ENCODE measurements at places on chromosomes 7 and 10. TPM values are rescaled to one million over a fixed set of nuclear protein-coding genes. Genes with fewer than 3 reads are reported as not detected.

DNA sequence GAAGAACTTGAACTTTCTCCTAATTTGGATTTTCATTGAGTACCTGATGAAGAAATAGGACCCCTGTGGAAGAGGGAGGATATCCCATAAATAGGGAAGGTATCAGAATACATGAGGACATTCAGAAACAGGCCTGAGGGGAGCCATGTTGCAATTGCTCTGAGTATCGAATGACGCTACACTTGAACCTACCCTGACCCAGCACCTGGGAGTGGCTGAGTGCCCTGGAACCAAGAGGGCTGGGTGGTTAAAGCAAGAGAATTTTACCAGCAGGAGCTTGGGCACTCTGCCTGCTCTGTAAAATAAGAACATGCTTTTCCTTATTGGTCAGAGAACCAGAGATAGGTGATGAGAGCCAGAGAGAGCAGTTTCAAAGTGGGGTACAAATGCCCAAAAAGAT lies 7.2 kb downstream of the NEUROD6 start:
- DNase-seq = no peak

- no peak for DNase-seq
These were observed 11.0 kb upstream of the PDCD4 start for GRCh38 chr10:110860576-110861241.

DNA sequence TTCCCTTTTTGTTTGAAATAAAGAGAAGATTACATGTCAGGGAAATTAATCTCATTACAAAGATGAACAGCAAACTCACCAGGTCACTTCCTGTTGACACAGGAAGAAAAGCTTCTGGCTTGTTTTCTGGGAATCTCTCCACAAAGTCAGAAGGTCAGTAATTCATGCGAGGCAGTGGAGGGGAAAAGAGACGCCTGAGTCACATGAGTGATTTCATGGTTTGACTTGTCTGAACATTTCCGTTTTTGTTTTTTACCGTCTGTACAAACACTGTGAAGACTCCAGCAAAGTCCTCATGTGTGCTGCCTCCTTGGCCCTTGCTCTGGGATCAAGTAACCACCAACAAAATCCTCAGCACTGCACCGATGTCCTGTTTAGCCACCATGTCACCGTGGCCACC lies 2.5 kb upstream of the HABP2 start:
- DNase-seq = no peak

GRCh38 chr10:129810-130209 lies 5.4 kb upstream of the ZMYND11 start:
- DNase-seq = no peak

DNA sequence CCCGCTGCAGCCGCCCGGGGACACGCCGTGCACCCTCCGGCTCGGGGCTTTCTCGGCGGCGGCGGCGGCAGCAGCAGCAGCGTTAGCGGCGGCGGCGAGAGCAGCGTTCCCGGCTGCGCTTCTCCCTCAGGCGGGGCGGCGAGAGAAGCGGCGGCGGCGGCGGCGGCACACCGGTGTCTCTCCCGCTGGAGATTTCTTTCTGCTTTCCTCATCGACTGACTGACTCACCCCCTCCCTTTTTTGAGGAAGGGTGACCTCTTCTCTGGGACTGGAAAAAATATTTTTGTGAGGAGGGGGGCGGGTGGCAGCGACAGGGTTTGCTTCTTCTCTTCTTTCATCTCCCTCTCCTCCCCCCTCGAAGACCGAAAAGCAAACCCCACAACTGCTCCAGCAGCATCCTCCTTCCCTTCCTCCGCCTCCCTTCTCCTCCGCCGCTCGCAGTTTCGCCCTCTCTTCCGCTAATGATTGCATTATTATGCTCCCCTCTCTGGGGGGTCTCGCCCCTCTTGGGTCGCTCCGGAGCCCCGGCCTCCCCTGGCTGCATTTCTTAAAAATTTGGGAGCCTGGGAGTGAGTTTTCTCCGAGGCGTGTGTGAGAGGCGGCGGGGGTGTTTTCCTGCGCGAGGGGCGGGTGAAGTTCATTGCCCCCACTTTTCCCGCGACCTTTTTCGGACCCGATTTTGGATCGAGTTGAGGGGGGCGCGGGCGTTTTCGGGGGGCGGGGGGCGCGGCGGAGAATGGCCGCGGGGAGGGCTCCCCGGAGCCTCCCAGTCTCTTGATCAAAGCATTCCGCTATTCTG lies 411 bp downstream of the AUTS2 start:
- no peak for DNase-seq

- no peak for DNase-seq
These were observed 4.9 kb upstream of the PHKG1 start for GRCh38 chr7:56097700-56098099.

DNA sequence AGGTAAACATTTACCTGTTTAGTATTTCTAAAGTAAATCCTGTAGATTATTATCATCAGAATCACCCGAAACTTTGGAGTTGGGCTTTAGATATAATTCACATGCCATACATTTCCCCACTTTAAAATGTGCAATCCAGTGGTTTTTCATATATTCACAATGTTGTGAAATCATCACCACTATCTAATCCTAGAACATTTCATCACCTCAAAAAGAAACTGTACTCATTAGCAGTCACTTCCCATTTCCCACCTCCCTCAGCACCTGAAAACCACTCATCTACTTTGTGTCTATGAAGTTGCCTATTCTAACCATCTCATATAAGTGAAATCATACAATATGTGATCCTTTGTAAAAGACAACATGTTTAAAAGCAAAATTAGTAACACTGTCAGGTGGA lies 182.6 kb downstream of the FZD1 start:
- no peak for DNase-seq

DNA sequence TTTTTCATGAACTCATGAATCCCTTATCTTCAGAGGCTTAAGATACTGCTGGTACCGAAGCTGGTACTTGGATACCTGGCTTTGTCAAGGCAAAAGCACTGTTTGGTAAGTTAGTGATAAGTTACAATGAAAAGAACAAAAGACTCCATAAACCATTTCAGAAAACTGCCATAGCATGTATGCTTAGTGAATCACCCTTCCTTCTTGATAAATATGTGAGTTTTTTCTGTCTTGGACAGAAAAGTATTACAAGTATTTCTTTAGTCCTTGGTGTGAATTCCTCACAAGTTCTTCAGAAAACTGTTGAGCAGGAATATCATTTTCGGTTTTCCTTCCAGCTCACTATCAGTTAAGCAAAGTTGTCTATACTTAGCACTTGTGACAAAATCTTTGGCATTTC lies 25.6 kb downstream of the PUS7 start:
- no peak for DNase-seq

DNA sequence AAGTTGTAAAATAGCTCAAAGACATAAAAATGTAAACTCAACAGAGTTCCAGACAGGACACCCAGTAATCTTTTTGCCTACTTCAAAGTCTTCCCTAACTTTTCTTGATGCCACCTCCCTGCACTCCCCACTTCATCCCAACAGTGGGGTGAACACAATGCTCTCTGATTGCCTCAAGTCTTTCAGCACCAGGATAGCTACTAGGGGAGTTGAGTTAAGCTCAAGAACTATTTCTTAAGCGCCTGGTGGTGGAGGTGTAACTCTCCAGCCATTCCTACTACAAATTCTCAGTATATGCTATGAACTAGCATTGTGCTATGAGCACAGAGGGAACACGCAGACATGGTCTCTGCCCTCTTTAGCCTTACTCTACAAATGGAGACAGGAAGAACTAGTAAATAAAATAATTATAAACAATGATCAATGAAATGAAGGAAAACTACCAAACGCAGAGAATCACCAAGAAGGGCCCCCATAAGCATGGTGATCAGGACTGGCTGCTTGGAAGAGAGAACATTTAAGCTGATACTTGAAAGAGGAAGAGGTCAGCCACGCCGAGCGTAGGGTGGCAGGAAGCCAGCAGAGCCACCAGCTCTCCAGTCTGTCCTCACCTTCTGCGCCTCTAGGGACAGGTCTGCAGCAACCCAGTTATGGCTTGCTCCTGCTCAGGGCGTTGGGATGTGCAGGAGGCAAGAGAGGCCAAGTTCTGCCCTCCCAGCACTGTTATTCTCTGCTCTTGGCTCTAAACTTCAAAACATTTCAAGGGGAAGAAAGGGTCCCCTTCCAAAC lies 16.7 kb upstream of the FRA10AC1 start:
- DNase-seq = no peak

LRRD1 gene
- total RNA-seq = not detected

C7orf57 gene
- not detected for total RNA-seq

TFPI2 gene
- total RNA-seq = 2.4 TPM
